ENCODE measurements at places on chromosomes 2 and 18.

GRCh38 chr2:214328941-214329340 lies 81.9 kb upstream of the VWC2L start:
- no peak for DNase-seq

- DNase-seq, result no peak
Measured at GRCh38 chr2:118431997-118432396, 343.7 kb downstream of the INSIG2 start.

DNA sequence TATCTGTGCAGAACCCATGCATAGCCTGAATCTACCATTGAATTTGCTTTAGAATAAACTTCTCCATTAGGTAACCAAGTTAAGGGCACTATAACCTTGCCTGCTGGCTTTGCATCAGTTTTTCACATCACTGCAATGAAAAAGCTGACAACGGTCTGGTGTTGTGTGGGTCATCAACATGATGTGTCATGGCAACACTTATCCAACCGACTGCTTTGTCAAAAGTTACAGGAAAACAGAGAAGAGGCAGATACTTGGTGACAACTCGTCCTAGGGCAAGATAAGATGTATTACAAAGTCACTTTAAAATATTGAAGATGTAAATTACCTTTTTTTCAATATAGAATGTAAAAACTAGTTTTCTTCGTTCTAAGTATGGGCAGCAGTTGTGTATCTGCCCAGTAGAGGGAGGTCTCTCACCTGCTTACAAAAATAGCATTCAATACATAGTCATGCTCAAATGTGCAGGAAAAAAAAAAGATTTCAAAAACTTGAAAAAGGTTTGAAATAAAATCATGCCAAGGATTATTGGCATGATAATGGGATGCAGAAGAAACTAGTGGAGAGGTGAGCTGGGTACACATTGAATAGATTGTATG lies 96.3 kb downstream of the EVA1A start:
- no peak for DNase-seq

DNA sequence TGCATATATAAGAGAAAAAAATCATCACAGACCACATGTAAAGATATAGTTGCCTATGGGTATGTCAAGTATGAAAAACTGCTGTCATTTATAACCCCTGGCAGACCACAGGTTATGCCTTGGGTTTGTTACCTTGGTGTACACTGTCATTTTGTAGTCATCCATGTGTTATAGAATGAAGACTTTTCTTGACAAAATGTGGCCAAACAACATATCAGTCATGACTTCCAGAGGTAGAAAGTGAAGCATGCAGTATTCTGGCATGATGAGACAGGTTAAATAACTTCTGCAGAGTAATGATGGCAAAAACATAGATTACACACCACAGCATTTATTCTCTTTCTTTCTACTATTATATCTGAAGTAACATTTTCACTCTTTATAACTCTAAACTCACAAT lies 74.9 kb upstream of the NEUROD1 start:
- no peak for DNase-seq

DNA sequence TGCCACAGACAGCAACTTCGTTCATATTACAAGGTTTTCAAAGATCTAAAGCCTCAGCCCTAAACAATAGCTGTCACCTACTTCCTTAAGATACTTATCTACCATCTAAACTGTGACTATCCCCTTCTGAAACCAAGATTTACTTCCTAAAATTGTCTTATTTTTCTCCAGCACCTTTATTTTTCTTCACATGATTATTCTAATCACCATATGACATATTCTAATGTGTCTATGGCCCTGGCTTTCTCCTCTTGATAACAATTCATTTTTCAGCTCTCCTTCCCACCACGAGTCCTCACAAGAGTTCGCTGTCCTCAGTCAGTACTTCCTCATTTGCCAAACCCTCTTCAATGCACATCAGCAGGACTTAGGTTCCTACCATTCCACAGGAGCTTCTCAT lies 53.9 kb downstream of the RTTN start:
- no peak for DNase-seq

All from effector CD8-positive, alpha-beta T cell (primary cell).